Osteoblast (primary cell): ENCODE measurements at places on chromosomes 5 and 9.
A peak's percentile ranks its signal among the peaks of the same experiment; 100 is the strongest.

DNA sequence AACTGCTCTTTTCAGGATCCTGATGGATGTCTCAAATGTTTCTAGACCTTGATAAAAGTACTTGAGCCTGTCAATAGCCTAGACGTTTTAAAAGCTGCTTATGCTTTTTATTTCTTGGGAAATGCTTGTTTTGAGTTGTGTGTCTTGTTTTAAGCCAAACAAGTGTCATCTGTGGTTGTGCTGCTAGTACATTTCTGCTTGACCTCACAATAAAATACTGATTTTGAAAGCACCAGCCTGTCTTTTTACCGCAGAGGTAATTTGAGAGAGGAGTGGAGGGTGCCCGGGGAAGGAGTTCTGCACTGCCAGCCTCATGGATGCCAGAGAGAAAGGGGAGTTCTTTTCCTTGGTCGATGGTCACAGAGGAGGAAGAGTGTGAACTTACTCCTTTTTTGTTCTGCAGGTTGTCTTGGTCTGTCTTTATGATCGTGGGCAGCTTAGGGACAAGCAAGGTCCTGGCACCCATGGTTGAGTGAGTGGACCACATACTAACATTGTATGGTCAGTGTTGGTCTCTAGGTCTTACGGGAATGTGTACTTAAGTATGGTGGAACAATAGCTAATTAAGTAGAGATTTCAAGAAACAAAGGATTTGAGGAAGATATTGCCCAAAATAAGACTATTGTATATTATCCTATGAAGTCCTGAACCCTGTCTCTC lies 61.0 kb downstream of the TRIO start:
- H3K4me1 ChIP-seq = peaks cover 93% of the 10 kb centered on the region
- no peak overlapping the region for H3K4me3 ChIP-seq
- H3K27ac ChIP-seq = peak overlapping the region; percentile 88
- peaks cover 9% of the 10 kb centered on the region for H3K36me3 ChIP-seq

GRCh38 chr5:76715736-76716455 lies at the start of gene F2R:
TSS of gene F2R (plus strand) at chr5:76716126. CDS start at chr5:76716308, 182 bp downstream.
- peak within 1 kb of the TSS; percentile 95 for H3K4me3 ChIP-seq
- H3K36me3 ChIP-seq = no peaks in the 10 kb centered on the region
- DNase-seq = peak; percentile 95
- H3K27me3 ChIP-seq = peaks cover 9% of the 10 kb centered on the region

DNA sequence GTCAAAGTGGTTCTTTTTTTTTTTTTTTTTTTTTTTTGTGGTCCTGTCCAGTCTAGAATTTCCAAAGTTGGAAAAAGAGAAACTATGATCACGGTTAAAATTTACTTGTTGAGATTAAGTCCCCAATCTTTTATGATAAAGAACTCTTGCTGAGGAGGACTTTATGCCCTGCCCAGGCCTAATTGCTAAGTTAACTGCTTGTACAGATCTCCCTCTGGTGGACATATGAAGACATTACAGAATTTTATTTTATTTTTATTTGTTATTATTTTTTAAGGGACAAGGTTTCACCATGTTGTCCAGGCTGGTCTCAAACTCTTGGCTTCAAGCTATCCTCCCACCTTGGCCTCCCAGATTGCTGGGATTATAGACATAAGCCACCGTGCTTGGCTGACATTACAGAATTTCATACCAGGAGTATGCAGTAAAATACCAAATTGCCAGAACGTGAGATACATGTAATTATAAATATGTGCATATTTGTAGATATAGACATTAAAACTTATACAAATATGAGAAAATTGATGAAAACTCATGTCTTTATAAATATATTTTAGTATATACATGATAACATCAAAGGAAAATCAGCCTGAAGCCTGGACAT lies 91.2 kb downstream of the RFK start:
- H3K36me3 ChIP-seq = no peaks in the 10 kb centered on the region
- peaks cover 6% of the 10 kb centered on the region for H3K27me3 ChIP-seq
- H3K4me1 ChIP-seq = no peaks in the 10 kb centered on the region
- H3K27ac ChIP-seq = no peak overlapping the region
- peak; percentile 66 for DNase-seq

GRCh38 chr5:35438786-35439185 lies 178.9 kb upstream of the SPEF2 start:
- H3K27ac ChIP-seq = no peak overlapping the region
- no peak for DNase-seq
- no peaks in the 10 kb centered on the region for H3K36me3 ChIP-seq
- H3K4me3 ChIP-seq = no peak overlapping the region
- no peaks in the 10 kb centered on the region for H3K4me1 ChIP-seq
- H3K27me3 ChIP-seq = peaks cover 4% of the 10 kb centered on the region

GRCh38 chr5:145887976-145888574 lies 15.3 kb upstream of the GRXCR2 start:
- H3K4me3 ChIP-seq = no peak overlapping the region
- H3K36me3 ChIP-seq = no peaks in the 10 kb centered on the region
- H3K4me1 ChIP-seq = no peaks in the 10 kb centered on the region
- no peaks in the 10 kb centered on the region for H3K27me3 ChIP-seq
- no peak overlapping the region for H3K27ac ChIP-seq

DNA sequence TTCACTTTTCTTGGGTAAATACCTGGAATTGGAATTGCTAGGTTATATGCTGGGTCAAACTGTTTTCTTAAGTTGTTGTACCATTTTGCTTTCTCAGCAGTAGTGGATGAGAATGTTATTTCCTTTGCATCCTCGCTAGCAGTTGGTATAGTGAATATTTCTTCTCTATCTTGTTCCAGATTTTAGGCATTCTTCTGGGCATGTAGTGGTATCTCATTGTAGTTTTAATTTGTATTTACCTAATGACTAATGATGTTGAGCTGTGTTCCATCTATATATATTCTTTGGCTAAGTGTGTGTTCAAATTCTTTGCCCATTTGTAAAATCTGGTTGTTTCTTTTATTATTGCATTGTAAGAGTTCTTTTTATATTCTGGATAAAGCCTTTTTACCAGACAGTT lies 333.3 kb downstream of the MAT2B start:
- H3K27ac ChIP-seq = no peak overlapping the region
- DNase-seq = no peak
- H3K36me3 ChIP-seq = no peaks in the 10 kb centered on the region
- no peaks in the 10 kb centered on the region for H3K27me3 ChIP-seq
- H3K4me3 ChIP-seq = no peak overlapping the region
- no peaks in the 10 kb centered on the region for H3K4me1 ChIP-seq

DNA sequence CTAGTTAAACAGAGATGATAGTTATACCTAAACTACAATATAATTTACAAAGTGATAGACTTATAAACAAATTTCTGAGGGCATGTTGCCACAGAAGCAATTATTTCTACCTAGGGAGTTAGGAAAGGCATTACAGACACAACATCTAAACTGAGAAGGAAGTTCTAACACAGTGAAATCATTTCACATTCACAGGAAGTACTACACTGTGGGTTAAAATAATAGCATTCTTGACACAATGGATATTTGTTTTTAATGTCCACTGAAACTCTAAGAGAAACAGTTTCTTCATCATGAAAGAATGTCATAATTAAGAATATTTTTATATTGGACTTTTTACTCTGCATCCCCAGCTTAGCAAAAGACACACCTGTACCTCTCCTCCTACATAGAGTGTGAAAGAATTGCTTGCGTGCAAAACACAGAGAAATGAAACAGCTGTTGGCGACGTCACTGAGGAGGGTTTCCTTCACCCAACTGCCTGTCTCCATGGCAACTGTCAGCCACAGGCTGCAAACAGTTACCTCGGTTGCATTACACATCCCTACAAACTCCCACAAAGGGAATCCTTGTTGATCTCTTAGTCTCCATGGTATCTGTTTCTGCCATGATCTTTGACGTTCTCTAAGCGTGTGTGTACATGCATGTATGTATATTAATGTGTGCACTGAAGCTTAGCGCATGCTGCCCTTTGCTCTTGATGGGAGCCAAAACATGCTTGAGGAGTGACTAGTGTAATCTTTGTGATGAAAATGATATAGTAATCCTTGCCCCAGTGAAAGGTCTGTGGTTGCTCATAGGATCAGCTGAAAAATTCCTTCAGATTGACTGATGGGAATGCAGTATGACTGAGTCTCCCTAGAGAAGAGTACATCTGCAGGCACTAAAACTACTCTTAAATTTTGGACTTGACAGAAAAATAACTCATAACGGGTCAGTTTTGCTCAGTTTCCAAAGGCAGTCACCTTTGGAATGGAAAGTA lies 168.5 kb downstream of the ACTL7B start:
- no peaks in the 10 kb centered on the region for H3K27me3 ChIP-seq
- peak overlapping the region; percentile 85 for H3K27ac ChIP-seq
- H3K36me3 ChIP-seq = no peaks in the 10 kb centered on the region

DNA sequence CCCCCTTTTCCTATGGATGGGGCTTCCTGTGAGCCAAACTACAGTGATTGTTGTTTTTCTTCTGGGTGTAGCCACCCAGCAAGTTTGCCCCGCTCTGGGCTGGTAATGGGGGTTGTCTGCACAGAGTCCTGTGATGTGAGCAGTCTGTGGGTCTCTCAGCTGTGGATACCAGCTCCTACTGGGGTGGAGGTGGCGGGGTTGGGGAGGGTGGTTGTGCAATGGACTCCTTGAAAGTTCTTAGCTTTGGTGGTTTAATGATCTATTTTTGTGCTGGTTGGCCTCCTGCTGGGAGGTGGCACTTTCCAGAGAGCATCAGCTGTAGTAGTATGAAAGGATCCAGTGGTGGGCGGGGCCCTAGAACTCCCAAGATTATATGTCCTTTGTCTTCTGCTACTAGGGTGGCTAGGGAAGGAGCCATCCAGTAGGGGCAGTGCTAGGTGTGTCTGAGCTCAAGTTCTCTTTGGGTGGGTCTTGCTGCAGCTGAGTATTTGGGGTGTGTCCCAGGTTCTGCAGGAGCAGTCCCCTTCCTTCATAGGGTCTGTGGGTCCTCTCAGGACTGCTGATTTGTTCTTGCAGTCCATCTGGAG lies 275.6 kb upstream of the PAPPA start:
- no peak overlapping the region for H3K4me3 ChIP-seq
- no peak overlapping the region for H3K27ac ChIP-seq
- DNase-seq = no peak
- no peaks in the 10 kb centered on the region for H3K27me3 ChIP-seq

DNA sequence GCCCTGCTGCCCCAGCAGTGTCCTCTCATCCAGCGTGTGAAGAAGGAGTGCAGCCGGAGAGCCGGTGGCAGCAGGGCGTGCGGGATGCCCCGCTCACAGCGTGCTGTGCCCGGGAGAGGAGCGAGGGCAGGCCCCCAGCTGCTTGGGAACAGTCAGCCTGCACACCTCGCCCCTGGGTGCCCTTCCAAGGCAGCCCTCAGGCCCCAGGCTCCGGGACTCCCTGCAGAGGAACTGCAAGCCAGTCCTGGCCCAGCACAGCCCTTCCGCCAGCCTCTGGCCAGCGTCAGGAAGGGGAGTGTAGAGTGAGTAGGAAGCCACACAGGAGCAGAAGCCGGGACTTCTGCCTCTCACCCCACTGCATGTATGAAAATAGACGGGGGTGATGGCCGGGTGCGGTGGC lies 43.5 kb downstream of the ADAMTS2 start:
- peaks cover 67% of the 10 kb centered on the region for H3K4me1 ChIP-seq
- DNase-seq = peak; percentile 65
- H3K4me3 ChIP-seq = no peak overlapping the region

- peak overlapping the region; percentile 11 for H3K4me3 ChIP-seq
- no peaks in the 10 kb centered on the region for H3K36me3 ChIP-seq
- H3K27me3 ChIP-seq = no peaks in the 10 kb centered on the region
- peak overlapping the region; percentile 93 for H3K27ac ChIP-seq
Measured at GRCh38 chr5:172801179-172801671, 30.2 kb upstream of the DUSP1 start.

DNA sequence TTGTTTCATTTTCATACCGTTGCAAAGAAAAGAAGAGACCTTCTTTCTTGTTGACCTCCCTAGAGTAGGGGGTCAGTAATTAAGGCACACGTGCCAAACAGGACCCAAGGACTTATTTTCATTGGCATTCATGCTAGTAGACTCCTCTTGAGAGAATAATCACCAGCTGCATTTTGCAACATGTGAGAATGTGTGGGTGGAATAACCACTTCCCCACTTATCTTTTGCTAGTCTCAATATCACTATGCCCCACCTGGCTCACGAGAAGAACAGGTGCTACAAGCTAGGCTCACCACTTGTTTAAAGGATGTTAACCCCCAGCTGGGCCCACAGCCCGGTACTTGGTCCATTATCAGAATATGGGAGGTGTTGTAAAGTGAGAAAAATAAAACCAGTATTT lies 460.7 kb upstream of the MEF2C start:
- DNase-seq = no peak
- H3K27me3 ChIP-seq = no peaks in the 10 kb centered on the region
- H3K4me1 ChIP-seq = peaks cover 20% of the 10 kb centered on the region
- H3K27ac ChIP-seq = no peak overlapping the region
- H3K4me3 ChIP-seq = no peak overlapping the region

- H3K4me3 ChIP-seq = no peak overlapping the region
- H3K36me3 ChIP-seq = no peaks in the 10 kb centered on the region
- H3K4me1 ChIP-seq = no peaks in the 10 kb centered on the region
- H3K27ac ChIP-seq = no peak overlapping the region
- H3K27me3 ChIP-seq = peaks cover 18% of the 10 kb centered on the region
Measured at GRCh38 chr9:95365766-95366165, 48.3 kb upstream of the FANCC start.

- peak overlapping the region; percentile 85 for H3K27ac ChIP-seq
- no peaks in the 10 kb centered on the region for H3K36me3 ChIP-seq
- H3K4me3 ChIP-seq = peak overlapping the region; percentile 100
- peaks cover 20% of the 10 kb centered on the region for H3K4me1 ChIP-seq
- DNase-seq = peak; percentile 76
Measured at GRCh38 chr5:88269222-88269771, 652 bp upstream of the TMEM161B start.

- H3K4me3 ChIP-seq = no peak overlapping the region
- H3K27me3 ChIP-seq = peaks cover 18% of the 10 kb centered on the region
- H3K4me1 ChIP-seq = no peaks in the 10 kb centered on the region
- no peak overlapping the region for H3K27ac ChIP-seq
- H3K36me3 ChIP-seq = no peaks in the 10 kb centered on the region
- DNase-seq = peak; percentile 79
Measured at GRCh38 chr5:180127682-180128670, 56.4 kb upstream of the RNF130 start.

GRCh38 chr9:113932906-113933584 lies 56.9 kb downstream of the ZNF618 start:
- H3K36me3 ChIP-seq = no peaks in the 10 kb centered on the region
- DNase-seq = peak; percentile 89
- peak overlapping the region; percentile 20 for H3K27ac ChIP-seq
- H3K27me3 ChIP-seq = no peaks in the 10 kb centered on the region
- H3K4me3 ChIP-seq = no peak overlapping the region
- H3K4me1 ChIP-seq = peaks cover 25% of the 10 kb centered on the region
